ENCODE measurements at places on chromosomes 16 and 17.

- DNase-seq = no peak
Measured at GRCh38 chr16:49578435-49579024, 204.9 kb downstream of the C16orf78 start.

DNA sequence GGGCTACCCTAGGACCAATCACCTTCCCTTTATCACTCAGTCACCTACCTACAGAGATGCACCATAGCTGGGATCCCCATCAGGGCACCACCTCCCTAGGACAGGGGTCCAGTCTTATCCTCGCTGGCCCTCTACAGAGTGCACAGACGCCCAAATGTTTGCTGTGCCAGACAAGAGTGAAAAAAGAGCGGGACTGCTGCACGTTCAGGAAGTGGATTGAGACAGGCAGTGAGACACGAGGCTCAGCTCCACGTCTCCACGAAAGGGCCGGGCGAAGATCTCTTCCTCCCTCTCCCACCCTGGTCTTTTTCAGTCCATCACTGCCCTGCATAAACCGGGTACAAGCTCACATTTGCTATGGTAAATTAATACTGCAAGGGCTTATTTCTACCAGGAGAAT lies 95.5 kb downstream of the ZFHX3 start:
- DNase-seq = no peak

DNA sequence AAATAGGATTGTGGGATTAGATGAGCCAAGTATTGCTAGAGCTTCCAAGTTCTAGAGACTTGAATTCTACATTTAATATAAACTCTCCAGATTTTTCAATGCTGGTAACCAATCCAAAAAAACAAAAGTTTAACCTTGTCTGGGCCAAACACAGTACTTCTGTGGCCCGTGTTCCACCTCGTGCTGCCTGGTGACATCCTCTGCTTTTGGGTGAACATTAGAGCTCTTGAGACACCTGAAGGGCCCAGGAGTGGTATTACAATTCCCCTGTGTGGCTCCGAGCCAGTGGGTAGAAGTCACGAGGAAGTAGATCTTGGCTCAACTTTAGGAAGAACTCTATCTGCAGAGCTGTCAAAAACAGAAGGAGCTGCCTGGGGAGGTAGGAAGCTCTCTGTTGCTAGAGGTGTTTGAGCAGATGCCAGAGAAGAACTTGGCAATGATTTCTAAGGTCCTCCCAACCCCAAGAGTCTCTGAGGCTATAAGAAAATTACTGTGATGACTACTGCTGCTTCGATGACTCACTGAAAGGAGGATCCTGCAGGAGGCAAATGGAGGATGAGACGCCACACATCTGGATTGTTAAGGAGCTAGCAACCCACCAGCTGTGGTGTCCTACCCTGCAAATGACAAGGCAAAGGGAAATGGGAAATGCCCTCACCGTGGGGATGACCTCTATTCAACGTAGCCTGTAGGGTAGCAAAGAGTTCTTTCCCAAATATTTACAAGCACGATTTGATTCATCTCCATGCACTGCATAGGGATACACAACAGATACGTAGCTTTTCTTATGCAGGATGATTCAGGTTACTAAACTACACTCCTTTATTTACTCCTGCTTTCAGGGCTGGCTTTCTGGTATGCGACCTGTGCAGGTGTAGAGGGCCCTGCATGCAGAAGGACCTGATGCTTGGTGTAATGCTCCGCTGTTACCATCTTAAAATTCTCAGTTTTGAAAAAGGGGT lies 45.8 kb upstream of the GAS7 start:
- DNase-seq = no peak

DNA sequence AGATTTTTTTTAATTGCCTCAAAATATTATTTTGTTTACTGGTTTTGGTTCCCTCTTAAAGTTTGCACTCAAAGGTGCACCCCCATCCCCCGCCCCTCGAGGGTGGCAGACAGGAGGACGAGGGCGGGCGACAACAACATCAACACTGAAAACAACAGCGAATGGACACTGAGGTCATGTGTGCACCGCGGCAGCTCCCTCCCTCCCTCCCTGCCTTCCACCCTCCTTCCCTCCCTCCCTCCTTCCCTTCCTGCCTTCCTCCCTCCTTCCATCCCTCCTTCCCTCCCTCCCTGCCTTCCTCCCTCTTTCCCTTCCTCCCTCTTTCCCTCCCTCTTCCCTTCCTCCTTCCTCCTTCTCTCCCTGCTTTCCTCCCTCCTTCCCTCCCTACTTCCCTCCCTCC lies 1.5 kb upstream of the OSGIN1 start:
- DNase-seq = no peak

DNA sequence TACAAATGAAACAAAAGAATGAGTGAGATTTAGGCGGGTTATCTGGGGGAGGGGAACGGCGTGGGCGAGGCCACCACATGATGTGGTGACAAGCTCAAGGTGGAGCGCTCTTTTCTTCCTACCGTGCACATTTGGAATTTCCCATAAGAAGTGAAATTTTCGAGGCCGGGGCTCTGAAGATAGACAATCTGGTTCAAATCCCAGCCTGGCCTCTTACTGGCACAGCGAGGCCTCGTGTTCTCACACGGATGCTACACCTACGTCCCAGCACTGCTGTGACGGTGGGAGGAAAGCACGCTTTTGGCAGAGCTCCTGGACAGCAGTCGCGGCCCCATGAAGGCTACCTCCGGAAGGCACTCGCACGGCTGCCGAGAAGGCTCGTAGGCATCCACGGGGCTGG lies 25.2 kb downstream of the ZDHHC7 start:
- DNase-seq = no peak

DNA sequence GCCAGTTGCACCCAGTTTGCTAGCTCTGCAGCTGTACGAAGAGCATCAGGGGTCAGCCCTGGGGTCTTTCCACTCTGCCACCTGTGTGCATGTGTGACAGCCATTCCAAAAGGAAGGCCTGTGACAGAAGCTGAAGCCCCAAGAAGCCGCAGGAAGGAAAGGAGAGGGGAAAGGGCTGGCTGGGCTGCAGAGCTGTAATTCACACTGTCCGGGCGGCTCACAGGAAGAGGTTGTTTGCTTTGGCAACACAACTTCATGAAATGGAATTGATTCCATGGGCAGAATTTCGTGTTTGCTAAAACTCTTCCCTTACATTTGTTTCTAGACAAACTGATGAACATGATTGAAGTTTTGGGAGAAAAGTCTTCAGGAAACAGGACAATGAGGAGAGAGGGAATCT lies 14.8 kb downstream of the TMEM204 start:
- no peak for DNase-seq

DNA sequence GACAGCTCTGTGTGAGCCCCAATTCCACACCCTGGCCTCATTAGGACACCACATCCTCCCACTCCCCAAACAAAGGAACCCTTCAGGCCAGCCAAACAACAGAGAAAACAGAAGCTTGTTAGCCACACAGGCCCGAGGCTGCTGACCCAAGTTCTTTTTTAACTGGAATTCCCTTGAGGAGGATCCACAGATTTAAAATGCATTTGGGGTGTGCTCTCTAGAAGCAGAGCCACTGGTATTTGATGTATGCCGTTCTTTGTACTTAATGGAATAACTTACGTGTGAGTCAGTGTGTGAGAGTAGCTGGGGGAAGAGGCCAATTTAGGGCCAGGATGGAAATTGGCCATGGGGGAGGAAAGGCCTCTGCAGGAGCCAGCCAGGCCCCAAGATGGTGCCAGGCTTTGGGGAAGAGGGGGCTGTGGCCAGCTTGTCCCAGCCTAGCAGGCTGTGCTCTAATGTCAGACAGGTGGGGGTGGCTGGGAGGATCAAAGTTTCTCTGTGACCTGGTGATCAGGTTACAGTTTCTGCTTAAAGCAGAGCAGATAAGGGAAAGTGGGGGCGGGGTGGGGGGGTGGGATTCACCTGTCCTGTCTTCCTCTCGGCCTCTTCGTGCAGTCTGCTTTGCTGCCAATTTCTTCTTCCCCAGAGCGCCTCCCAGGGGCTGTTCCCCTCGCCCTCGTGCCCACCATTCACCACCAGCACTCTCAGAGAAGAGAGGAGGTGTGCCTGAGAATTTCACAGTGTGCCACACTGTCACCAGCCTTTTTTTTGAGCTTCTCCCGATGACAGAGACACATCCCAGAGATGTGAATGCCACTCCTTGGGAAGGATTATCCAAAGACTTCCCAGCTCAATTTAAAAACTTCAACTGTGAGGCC lies 50.8 kb downstream of the TOM1L2 start:
- DNase-seq = no peak

DNA sequence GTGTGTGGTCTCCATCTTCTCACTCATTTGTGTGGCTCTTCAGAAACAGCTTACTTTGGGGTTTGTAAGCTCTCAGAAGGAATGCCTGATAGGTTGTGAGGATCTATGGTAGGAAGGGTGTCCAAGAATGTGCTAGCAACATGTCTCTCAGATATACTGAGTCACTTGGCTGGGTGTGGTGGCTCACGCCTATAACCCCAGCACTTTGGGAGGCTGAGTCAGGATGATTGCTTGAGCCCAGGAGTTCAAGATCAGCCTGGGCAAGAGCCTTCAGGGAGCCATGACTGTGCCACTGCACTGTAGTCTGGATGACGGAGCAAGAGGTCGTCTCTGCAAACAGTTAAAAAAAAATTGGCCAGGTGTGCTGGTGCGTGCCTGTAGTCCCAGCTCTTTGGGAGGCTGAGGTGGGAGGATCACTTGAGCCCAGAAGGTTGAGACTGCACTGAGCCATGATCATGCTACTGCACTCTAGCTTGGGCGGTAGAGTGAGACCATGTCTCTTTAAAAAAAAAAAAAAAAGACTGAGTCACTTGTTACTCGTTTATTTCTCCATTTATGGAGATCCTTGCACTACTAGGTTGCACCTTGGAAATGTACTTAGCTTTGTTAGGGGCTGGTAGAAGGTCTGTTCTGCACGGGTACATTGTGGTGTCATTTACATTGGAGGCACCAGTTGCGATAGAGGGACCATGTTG lies 232.0 kb downstream of the SNX29 start:
- no peak for DNase-seq

- no peak for DNase-seq
Measured at GRCh38 chr16:10936272-10936984, 5.8 kb downstream of the DEXI start.

DNA sequence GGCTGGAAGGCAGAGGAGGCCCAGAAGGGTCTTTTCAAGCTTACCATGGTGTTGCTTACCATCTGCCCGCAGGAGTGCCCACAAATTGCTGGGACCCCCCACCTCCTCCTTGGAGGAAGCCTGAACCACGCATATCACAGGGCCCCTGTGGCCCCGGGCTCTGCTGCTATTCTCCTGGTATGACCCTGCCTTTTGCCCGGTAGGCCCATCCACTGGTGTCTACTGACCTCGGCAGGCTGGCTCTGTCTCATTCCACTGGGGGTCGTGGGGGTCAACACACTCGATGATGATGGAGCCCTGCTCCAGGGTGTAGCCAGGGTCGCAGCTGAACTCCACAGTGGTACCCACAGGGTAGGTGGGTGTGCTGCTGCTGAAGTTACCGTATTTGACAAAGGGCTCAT lies 8.2 kb upstream of the PHF12 start:
- DNase-seq = no peak

DNA sequence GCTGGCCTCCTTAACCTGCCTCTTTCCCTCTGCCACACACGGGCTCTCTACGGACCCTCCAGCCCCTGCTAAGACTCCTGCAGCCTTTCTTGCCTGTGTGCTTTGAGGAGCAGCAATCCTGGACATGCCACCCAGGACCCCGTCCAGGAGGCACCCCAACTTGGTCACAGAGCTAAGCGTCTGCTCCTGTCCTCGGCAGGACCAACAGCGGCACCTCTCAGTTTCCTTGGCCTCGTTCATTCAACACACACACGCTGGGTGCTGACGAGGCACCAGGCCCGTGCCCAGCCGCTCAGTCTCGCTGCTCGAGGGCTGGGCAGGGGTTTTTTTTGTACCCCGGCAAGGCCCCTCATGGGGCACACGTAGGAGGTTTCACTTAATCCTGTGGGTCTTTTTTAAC lies 15.2 kb downstream of the RPH3AL start:
- DNase-seq = no peak

- no peak for DNase-seq
Measured at GRCh38 chr17:44209786-44210341, 9.6 kb downstream of the UBTF start.

- no peak for DNase-seq
Measured at GRCh38 chr17:67218385-67218950, 26.5 kb downstream of the HELZ start.

GRCh38 chr17:48625495-48626244 lies 488 bp downstream of the HOXB9 start:
- DNase-seq = no peak

GRCh38 chr16:4053301-4053845 lies 62.9 kb downstream of the ADCY9 start:
- no peak for DNase-seq

DNA sequence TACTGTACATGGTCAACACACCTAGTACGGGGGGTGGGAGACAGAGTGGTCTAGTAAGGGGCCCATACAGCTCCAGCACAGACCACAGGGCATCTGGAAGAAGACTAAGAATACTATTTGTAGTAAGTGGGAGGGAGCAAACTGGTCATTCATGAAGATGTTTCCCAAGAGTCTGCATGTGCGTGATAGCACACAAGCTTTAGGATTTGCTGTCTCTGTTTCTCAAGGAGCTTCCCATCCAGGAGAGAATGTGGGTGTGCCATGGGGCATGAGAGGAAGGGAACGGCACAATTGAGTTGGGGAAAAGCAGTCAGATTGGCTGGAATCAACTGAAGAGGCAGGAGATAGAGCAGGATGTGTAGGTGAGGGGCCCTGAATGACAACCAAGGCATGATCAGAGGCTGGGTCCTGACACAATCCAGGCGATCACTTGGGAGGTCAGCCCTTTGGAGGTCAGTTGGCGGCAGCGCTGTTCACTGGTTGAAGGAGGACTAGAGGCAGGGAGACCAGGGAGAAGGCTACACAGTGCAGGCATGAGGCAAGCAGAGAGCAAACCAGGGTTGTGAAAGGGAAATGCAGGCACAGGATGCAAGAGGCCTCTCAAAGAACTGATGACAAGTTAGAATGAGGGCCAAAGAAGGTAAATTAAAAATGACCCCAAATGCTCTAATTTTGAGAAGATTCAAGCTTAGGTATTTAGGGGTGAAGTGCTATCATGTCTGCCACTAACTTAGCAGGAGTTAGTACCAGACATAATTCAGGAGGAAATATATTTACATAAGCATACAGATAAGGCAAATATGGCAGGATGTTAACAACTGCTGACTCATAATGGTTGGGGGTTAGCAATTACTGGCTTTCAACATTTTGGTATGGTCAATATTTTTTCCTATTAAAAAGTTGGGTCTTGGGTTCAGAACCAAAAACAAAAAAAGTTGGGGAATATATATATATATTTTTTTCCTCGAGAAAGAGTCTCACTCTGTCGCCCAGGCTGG lies 10.3 kb downstream of the UBE2O start:
- no peak for DNase-seq

- DNase-seq = no peak
Measured at GRCh38 chr16:81565321-81566028, 120.9 kb downstream of the CMIP start.

DNA sequence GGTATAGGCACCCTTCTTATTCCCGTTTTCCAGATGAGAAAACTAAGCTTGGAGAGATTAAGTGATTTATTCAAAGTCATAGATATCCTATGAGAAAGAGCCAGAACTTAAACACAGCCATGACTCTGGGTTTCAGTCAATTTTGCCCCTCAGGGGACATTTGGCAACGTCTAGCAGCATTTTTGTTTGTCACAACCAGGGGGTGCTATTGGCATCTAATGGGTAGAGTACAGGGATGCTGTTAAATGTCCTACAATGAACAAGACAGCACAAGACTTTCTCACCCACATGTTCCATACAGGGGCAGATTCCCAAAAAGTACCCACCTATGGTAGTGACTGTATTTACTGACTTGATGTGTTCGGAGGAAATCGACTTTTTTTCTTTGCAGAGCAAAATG lies 4.8 kb upstream of the SHISA9 start:
- DNase-seq = no peak
